ENCODE measurements at places on chromosomes 1 and 21. TPM values are rescaled to one million over a fixed set of nuclear protein-coding genes. Genes with fewer than 3 reads are reported as not detected.
A peak's percentile ranks its signal among the peaks of the same experiment; 100 is the strongest.

DNA sequence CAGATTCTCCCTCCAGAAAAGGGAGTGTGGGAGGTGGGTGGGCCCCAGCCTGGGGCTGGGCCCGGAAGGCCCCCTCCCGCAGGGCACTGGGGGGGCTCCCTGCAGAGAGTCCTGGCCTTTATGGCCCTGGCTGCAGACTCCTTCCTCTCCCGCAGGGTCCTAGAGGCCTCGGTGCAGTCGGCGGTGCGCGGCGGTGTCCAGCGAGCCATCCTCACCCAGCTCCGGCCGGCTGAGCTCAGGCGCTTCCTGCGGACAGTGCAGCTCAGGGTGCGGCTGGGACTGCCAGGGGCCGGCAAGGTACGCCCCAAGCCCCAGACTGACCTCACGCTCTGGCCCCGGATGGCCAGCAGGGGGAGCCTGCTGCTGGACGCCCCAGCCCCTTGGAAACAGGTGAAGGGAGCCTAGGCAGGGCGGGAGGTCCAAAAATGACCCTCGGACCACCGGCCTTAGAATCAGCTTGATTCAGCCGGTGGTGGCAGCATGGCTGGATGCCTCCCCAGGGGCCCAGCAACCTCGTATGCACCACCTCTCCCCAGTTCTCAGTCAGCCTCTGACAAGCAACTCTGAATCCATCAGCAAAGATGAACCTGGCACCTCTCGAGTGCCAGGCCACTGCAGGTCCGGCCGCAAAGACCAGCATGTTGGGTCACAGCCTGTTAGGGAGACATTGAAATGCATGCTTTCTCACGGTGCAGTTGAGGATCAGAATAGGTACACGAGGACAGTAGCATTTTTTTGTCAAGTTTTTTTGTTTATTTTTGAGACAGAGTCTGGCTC lies 20.6 kb downstream of the MTHFR start:
- DNase-seq: no peak

- no peak for DNase-seq
These were observed 14.8 kb upstream of the COL11A1 start for GRCh38 chr1:103122983-103123720.

DNA sequence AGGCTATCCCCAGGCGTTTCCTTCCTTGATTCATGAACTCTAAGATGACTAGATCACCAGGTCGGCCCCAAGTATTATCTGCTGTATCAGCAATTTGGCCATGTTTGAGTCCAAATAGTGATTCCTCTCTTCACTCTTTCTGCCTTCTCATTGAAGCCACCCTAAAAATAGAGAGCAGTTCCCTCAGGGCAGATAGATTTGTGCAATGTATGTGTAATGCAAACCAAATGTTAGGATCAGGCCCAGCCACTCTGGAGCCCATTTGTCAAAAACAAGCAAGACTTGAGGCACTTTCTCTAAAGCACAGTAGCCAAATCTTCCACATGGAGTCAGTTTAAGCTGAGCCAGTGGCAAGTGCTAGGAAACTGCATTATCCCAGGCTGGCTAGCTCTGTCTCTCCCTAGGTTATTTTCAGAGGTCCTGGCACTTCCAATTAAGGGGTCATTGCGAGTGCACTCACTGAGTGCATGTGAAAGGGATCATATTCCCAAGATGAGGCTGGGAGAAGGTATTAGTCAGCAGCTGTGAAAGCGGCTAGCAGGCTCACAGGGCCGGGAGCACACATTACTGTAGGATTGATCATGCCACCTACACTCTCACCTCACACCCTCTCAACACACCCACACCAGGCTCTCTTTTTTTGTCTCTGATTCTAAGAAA lies 97.9 kb upstream of the RAB3GAP2 start:
- DNase-seq: peak; percentile 96

GRCh38 chr1:110412576-110412975 lies 5.1 kb upstream of the LAMTOR5 start:
- peak; percentile 61 for DNase-seq

The TMEM200B gene
- 7.2 TPM for polyA plus RNA-seq

- DNase-seq: no peak
These were observed 12.8 kb downstream of the ZNF678 start for GRCh38 chr1:227576189-227576588.

The GPR25 gene
- not detected for polyA plus RNA-seq

The ADCY10 gene
- 0.06 TPM for polyA plus RNA-seq

DNA sequence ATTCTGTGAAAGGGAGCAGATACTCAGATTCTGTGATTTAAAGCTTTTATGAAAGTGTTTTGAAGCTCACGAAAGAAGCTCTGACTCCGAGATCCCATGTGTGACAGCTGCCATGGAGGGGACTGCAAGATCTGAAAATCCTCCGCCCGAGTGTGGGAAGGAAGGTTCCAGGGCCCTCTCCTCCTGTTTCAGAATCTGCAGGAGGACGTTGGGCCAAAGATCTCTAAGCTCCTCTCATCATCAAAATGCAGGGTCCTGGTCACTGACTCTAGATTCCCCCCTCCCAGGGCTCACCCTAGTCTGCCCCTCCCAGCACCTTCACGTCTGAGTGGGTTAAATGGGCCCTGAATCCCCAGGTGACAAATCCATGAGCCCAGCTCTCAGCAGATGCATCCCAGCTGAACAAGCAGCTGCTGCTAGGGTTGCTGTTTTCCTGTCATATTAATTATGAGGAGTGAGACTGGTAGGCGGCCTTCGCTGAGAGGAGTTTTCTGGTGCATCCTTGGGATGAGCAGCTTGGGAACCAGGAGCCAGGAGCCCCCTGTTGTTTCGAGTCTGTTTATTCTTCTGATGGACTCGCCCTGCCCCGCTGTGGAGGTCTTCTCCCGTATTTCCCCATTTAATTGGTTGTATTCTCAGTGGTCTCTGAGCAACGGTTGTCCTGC lies 402.0 kb downstream of the MATN1 start:
- no peak for DNase-seq

DNA sequence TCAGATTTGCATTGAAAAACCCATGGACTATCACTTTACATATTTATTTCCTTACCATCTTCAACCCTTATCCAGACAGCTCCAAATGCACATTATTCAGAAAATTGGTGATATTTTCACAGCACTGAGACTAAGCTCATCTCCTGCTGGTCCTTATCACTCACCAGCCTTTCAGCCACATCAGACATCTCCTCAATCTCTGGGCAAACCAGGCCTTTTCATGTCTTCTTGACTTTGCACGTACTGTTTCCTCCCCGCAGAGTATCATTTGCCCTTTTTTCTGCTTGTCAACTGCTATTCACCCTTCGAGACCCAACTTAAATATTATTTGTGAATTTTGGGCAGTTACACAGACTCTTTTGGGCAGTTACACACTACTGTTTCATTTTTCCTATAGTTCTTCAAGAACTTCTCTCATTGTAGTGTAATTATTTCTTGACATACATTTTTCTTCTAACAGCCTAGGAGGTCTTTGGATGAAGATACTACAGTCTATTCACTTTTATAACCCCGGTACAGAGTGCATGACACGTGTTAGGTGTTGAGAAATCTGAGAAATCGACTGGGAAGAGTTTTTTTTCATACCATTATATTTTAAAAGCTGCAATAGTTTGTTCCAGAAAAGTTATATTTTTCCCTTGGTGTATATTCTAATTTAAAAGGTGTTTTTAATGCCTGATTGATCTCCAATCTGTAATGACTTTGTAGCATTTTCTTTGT lies 98.0 kb downstream of the FGGY start:
- DNase-seq: no peak

GRCh38 chr1:173043253-173043652 lies 7.5 kb downstream of the TNFSF18 start:
- no peak for DNase-seq

DNA sequence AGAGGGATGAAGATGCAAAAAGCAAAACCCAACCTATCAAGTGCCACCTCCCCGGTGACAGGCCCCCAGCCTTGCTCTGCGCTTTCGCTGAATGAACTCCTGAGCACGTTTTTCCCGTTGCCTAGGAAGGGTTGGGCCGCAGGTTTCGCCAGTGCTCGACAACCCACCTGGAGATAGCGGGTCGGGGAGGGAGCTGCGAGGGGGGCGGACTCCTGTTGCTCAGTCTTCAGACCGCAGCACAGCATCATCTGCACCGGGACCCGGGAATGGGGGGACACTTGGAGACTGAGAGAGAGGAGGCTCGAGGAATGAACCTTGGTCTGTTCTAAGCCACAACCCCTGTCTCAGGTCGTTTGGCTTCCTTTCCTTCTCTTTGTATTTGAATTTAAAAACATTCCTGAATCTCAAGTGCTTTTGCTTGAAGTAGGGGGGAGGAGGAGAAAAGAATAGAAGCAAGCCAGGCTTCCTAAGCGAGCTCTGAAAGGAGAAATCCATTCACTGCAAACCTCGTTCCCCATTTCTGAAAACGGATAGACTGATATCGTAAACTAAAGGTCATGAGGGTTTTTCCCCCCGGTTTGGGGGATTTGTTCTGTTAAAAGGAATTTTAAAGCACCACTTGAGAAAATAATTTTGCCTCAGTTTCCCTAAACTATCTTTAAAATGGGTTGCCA lies 1.2 kb downstream of the AK5 start:
- DNase-seq: no peak

DNA sequence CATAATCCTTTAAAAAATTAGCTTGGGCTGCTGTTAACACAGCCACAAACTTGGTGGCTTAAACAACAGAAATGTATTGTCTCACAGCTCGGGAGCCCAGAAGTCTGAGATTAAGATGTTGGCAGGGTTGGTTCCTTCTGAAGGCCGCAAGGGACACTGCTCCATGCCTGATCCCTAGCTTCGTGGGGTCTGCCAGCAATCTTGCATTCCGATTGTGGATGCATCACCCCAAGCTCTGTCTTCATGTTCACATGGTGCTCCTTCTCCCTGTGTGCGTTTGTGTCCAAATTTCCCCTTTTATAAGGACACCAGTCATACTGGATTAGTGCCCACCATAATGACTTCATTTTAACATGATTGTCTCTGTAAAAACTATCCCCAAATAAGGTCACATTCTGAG lies 5.0 kb upstream of the HHIPL2 start:
- no peak for DNase-seq

The WLS gene
- 48.7 TPM for polyA plus RNA-seq

- DNase-seq: peak; percentile 45
These were observed 17.6 kb downstream of the CRB1 start for GRCh38 chr1:197285526-197286205.

- DNase-seq: peak; percentile 54
These were observed 32.2 kb upstream of the GADD45A start for GRCh38 chr1:67652800-67653199.

GRCh38 chr1:2376261-2376741 lies 15.1 kb downstream of the MORN1 start:
- DNase-seq: no peak
